ENCODE measurements at places on chromosomes 7 and 10.

DNA sequence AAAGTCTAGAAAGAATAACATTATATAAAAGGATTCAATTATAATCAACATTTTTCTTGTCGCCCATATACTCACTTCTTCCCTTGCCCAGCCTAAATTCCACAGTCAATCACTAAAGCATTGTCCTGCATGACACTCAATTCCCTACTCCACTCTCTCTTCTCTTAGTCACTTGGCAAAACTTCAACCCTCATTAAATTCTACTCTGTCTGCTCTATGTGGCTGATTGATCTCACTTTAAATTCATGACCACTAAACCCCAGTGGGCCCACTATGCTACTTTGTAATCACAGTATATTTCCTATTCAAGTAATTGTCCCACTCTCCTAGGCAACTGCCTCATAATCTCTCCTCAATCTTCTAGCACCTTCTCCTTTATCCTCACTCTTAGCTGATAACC lies 54.1 kb downstream of the MTERF1 start:
- peak; percentile 14 for DNase-seq

- DNase-seq: peak; percentile 23
Observed at GRCh38 chr7:96686305-96686704, 23.3 kb downstream of the SEM1 start.

DNA sequence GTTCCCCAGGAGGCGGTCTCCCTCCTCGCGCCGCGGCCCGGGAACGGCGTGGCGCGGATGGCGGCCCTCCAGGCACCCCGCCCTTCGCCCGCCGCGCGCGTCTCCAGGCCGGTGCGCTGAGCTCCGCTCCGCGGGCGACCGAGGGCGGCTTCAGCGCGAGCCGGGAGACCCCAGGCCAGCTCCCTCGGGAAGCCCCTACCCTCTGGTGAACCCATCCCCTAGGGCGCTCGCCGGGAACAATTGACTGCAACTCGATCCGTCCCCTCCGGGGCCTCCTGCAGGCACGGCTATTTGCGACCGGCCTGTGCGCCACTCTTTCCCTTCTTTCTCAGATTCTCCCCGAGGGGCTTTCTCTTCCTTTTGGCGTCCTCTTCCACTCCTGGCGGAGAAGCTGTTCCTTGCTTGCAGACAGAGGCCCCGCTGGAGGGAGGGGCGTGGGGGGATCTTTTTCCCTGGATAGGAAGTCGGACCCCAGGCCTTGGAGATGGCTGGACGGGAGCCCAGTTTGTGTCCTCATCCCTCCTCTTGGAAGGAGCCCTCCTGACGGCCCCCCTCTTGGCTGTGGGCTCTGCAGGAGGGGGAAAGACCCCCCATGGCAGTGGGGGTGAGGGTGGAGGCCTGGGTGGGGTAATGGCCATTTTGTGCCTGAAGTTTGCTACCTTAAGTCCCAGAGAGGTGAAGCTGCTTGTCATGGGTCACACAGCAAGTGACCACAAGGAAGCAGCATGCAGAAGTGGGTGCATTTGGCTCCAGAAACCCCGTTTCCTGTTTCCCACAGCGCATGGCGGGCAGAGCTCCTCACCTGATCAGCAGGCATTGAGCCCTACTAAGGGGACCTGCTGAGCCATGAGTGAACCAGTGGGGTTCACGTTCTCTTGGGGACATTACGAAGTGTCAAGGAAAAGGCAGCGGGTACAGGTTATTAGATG lies 171.2 kb upstream of the TNRC18 start:
- DNase-seq: peak; percentile 73

GRCh38 chr7:40402661-40403060 lies 267.9 kb downstream of the SUGCT start:
- DNase-seq: no peak

GRCh38 chr7:93048136-93048930 lies 69.4 kb downstream of the SAMD9 start:
- no peak for DNase-seq

DNA sequence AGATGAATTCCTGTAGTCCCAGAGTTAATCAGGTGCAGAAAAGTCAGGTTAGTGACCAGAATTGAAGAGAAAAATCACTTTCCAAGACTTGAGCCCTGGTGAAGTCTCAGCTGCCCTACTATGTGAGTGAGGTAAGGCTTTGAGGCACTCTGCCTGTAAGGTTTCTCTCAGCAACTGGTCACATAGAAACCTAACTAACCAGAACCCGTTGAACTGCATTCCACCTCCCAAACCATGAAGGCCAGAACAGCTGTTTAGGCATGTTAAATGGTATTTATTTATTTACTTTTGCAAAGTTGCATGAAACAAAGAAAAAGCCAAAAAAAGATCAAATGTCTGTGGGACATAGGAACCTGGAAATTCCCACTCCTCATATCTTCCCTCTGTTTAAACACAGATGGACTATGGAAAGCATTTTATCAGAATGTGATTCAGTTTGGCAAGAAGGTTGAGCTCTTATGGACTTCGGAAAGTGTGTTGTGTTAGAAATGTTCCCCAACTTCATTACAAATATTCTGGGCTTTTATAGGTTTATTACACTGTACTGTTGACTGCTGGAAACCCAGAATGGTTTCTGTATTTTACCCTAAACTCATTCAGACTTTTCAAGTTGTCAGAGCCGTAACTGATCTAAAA lies 12.8 kb upstream of the GPR85 start:
- no peak for DNase-seq

DNA sequence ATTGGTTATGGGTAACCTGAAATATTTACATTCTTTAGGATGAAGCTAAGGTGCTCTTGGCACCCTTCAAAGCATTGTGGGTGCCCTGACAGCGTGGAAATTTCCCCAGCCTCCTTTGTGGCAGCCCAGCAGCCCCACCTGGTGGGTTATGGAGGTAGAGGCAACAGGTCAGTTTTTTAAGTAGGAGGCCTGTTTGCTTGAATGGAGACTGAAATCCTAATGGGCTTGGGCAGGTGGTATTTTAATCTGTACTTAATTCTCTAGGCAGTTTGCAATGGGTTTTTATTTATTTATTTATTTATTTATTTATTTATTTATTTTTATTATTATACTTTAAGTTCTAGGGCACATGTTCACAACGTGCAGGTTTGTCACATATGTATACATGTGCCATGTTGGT lies 139.4 kb downstream of the EPC1 start:
- peak; percentile 55 for DNase-seq

DNA sequence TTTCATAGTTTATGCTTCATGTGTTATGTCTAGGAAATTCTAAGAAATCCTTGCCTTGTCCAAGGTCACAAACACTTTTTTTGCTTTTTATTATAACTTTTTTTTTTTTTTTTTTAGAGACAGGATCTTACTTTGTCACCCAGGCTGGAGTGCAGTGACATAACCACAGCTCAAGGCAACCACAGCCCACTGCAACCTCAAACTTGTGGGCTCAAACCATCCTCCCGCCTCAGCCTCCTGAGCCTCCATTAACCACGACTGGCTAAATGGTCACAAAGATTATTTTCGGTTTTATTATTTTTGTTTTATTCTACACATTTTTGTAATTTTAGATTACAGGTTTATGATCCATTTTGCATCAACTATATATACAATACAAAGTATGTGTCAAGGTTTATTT lies 7.1 kb upstream of the FAM204A start:
- DNase-seq: no peak

DNA sequence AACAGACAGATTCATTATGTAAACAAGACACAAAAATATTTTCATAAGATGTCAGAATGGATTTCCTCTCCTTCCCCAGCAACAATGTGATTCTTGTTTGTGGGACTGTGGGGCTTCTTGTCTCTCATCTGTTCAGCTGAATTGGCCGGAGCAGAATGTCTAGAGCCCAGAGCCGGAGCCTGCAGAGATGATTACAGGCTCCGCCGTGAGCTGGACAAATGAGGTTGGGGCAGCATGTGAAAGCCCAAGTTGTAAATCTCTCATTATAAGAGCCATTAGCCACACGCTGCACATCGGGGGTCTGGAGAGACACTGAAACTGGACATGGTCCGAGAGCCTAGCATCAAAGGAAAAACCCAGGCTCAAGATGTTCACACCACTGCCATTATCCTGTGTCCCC lies 137.0 kb upstream of the ADAM12 start:
- DNase-seq: no peak

GRCh38 chr10:125027871-125028869 lies 86.2 kb downstream of the ZRANB1 start:
- peak; percentile 66 for DNase-seq

GRCh38 chr7:105648561-105649401 lies 67.5 kb upstream of the EFCAB10 start:
- no peak for DNase-seq

- DNase-seq: peak; percentile 60
Observed at GRCh38 chr7:87797798-87798403, 78.3 kb downstream of the SLC25A40 start.

GRCh38 chr10:28105561-28105960 lies 106.7 kb upstream of the ODAD2 start:
- DNase-seq: no peak
